ENCODE measurements at places on chromosomes 16 and 17. TPM values are rescaled to one million over a fixed set of nuclear protein-coding genes. Genes with fewer than 3 reads are reported as not detected.

AIPL1 gene
- total RNA-seq = not detected

DNAH9 gene
- total RNA-seq = 35.3 TPM

NTHL1 gene
- 37.8 TPM for total RNA-seq

NACA2 gene
- not detected for total RNA-seq

TMIGD1 gene
- not detected for total RNA-seq

TAT gene
- total RNA-seq = 0.74 TPM

PPL gene
- 89.0 TPM for total RNA-seq

MYO15A gene
- total RNA-seq = 2.4 TPM

ABAT gene
- total RNA-seq = 14.0 TPM

SUZ12 gene
- 17.4 TPM for total RNA-seq

OR3A3 gene
- total RNA-seq = 0.63 TPM

ENPP7 gene
- 0.31 TPM for total RNA-seq

CCDC78 gene
- total RNA-seq = 35.7 TPM

BCAR1 gene
- 70.7 TPM for total RNA-seq

NPIPA3 gene
- not detected for total RNA-seq

RAB11FIP4 gene
- 16.8 TPM for total RNA-seq

ADGRG3 gene
- total RNA-seq = 14.8 TPM

SEPTIN12 gene
- total RNA-seq = not detected

GNPTG gene
- total RNA-seq = 34.8 TPM

TBC1D3G gene
- not detected for total RNA-seq

CES3 gene
- 0.57 TPM for total RNA-seq

DNAH17 gene
- total RNA-seq = 1.6 TPM

KRT24 gene
- total RNA-seq = not detected

CPHXL2 gene
- total RNA-seq = not detected
